Neural crest cell (in vitro differentiated cells): ENCODE measurements at places on chromosomes 4 and X. TPM values are rescaled to one million over a fixed set of nuclear protein-coding genes. Genes with fewer than 3 reads are reported as not detected.

DNA sequence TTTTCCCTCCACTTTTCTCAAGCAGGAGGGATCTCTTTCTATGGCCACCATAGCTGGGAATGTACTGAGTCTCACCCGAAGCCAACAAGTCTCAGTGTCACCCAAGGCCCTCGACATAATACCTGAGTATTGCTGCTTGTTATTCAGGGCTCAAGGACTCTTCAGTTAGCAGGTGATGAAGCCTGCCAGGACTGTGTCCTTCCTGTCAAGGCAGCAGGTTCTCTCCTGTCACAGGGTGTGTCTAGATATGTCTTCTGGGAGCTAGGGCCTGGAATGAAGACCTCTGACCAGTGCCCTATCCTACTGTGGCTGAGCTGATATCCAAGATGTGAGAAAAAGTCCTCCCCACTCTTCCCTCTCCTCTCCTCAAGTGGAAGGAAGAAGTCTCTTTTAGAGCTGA is 391.0 kb upstream of the DIPK2B start:
- no peak overlapping the region for H3K27ac ChIP-seq
- H3K4me1 ChIP-seq, result no peaks in the 10 kb centered on the region
- DNase-seq, result no peak
- no peaks in the 10 kb centered on the region for H3K27me3 ChIP-seq
- peaks cover 6% of the 10 kb centered on the region for H3K36me3 ChIP-seq

- H3K27me3 ChIP-seq, result no peaks in the 10 kb centered on the region
- H3K36me3 ChIP-seq, result no peaks in the 10 kb centered on the region
- DNase-seq, result no peak
- peaks cover 15% of the 10 kb centered on the region for H3K4me1 ChIP-seq
These were observed 46.6 kb upstream of the CDKN2AIP start for GRCh38 chr4:183397741-183398297.

GRCh38 chrX:2463973-2464676 is 36.7 kb downstream of the DHRSX start:
- DNase-seq, result no peak
- H3K4me1 ChIP-seq, result peaks cover 29% of the 10 kb centered on the region
- H3K27me3 ChIP-seq, result no peaks in the 10 kb centered on the region
- no peak overlapping the region for H3K4me3 ChIP-seq
- H3K36me3 ChIP-seq, result peaks cover 14% of the 10 kb centered on the region

DNA sequence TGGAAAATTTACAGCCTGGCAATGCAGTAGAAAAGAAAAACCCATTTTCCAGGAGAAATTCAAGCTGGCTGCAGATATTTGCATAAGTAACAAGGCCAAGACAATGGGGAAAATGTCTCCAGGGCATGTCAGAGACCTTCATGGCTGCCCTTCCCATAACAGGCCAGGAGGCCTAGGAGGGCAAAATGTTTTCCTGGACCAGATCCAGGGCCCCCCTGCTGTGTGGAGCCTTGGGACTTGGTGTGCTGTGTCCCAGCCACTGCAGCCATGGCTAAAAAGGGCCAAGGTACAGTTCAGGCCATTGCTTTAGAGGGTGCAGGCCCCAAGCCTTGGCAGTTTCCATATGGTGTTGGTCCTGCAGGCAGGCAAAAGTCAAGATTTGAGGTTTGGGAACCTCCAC is 29.8 kb downstream of the SOX3 start:
- no peak for DNase-seq
- peaks cover 17% of the 10 kb centered on the region for H3K36me3 ChIP-seq

- no peak overlapping the region for H3K27ac ChIP-seq
- no peak for DNase-seq
- no peak overlapping the region for H3K4me3 ChIP-seq
- H3K4me1 ChIP-seq, result peaks cover 31% of the 10 kb centered on the region
- no peaks in the 10 kb centered on the region for H3K27me3 ChIP-seq
These were observed 81.1 kb downstream of the MBNL3 start for GRCh38 chrX:132407691-132408090.

- H3K4me3 ChIP-seq, result no peak overlapping the region
- no peak overlapping the region for H3K27ac ChIP-seq
- DNase-seq, result no peak
- H3K36me3 ChIP-seq, result no peaks in the 10 kb centered on the region
- H3K27me3 ChIP-seq, result no peaks in the 10 kb centered on the region
- peaks cover 21% of the 10 kb centered on the region for H3K4me1 ChIP-seq
These were observed 48.1 kb upstream of the ENPP6 start for GRCh38 chr4:184265546-184266351.

- H3K27me3 ChIP-seq, result peaks cover 79% of the 10 kb centered on the region
- H3K27ac ChIP-seq, result no peak overlapping the region
- no peaks in the 10 kb centered on the region for H3K4me1 ChIP-seq
These were observed 7.0 kb downstream of the JAKMIP1 start for GRCh38 chr4:6193399-6193798.

The ZNF595 gene
- 8.4 and 9.5 TPM in 2 replicates for total RNA-seq

DNA sequence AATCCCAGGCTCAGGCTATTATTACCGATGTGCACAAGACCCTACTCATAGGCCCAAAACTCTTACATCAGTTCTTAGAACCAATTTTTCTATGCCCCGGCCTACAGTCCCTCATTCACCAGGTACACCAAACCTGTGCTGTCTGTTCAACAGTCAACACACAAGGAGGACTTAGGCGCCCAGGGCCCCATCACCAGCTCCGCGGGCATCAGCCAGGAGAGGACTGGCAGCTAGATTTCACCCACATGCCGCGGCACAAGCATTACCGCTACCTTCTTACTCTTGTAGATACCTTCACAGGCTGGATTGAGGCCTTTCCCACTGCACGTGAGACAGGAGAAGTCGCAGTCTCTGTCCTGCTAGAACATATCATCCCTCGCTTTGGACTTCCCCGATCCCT is 962.5 kb downstream of the RPA4 start:
- H3K36me3 ChIP-seq, result peaks cover 58% of the 10 kb centered on the region
- no peak for DNase-seq
- H3K27me3 ChIP-seq, result no peaks in the 10 kb centered on the region
- H3K4me1 ChIP-seq, result no peaks in the 10 kb centered on the region
- no peak overlapping the region for H3K27ac ChIP-seq

- peak overlapping the region; percentile 90 for H3K4me3 ChIP-seq
- peaks cover 32% of the 10 kb centered on the region for H3K36me3 ChIP-seq
- DNase-seq, result no peak
- H3K4me1 ChIP-seq, result peaks cover 9% of the 10 kb centered on the region
These were observed 1.6 kb downstream of the PI4K2B start for GRCh38 chr4:25235401-25235800.

GRCh38 chrX:45232139-45232538 is 31.5 kb upstream of the DIPK2B start:
- H3K4me3 ChIP-seq, result no peak overlapping the region
- no peaks in the 10 kb centered on the region for H3K36me3 ChIP-seq
- no peak overlapping the region for H3K27ac ChIP-seq
- no peaks in the 10 kb centered on the region for H3K4me1 ChIP-seq
- H3K27me3 ChIP-seq, result no peaks in the 10 kb centered on the region

GRCh38 chr4:165874791-165875371 is 1.8 kb downstream of the TLL1 start:
- no peaks in the 10 kb centered on the region for H3K36me3 ChIP-seq
- peak overlapping the region; percentile 88 for H3K4me3 ChIP-seq

- peaks cover 6% of the 10 kb centered on the region for H3K36me3 ChIP-seq
- no peak for DNase-seq
- peaks cover 3% of the 10 kb centered on the region for H3K27me3 ChIP-seq
- no peak overlapping the region for H3K27ac ChIP-seq
- peaks cover 3% of the 10 kb centered on the region for H3K4me1 ChIP-seq
These were observed 31.1 kb upstream of the CLNK start for GRCh38 chr4:10715696-10716095.

GRCh38 chrX:20382082-20382481 is 115.4 kb upstream of the RPS6KA3 start:
- no peak overlapping the region for H3K27ac ChIP-seq
- H3K4me1 ChIP-seq, result no peaks in the 10 kb centered on the region
- H3K36me3 ChIP-seq, result no peaks in the 10 kb centered on the region
- no peak overlapping the region for H3K4me3 ChIP-seq
- no peaks in the 10 kb centered on the region for H3K27me3 ChIP-seq
- no peak for DNase-seq

DNA sequence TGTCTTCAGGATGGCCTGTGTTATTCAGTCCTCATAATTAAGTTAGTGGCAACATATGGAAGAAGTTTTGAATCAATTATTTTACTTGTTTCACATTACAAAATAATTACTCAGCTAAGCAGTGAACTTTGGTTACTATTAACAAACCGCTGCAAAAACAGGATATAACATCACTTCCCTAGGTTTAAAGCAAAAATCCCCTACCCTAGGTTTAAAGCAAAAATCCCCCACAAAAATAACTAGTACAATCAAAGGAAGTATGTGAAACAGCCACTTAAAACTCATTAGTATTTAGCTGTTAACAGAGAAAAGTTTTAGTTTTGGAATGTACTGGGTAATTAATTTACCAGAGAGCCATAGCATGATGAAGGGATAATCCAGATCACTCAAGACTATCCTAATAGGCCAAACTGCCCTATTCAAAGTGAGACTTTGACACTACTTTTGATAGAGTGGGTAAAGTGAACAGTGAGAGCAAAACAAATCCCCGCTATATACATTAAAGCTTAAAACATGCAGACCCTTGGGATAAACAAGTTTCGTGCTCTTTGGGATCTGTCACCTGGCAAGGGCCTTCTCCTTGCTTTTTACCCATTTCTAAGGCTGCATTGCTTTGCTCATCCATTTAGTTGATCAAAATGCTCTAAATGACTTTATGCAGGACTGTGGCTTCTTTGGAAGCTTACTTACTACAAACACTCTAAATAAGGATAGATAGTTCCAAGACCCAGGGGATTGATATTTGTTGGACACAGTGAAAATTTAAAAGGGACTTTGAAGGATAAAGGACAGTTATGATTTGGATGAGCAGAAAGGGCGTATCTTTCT is 36.4 kb upstream of the GPR174 start:
- no peak for DNase-seq
- H3K27ac ChIP-seq, result no peak overlapping the region
- H3K4me3 ChIP-seq, result no peak overlapping the region
- H3K4me1 ChIP-seq, result no peaks in the 10 kb centered on the region
- no peaks in the 10 kb centered on the region for H3K27me3 ChIP-seq
- H3K36me3 ChIP-seq, result no peaks in the 10 kb centered on the region

GRCh38 chr4:139938414-139938813 is 215.6 kb downstream of the MAML3 start:
- no peaks in the 10 kb centered on the region for H3K27me3 ChIP-seq
- DNase-seq, result no peak
- H3K36me3 ChIP-seq, result peaks cover 4% of the 10 kb centered on the region
- H3K4me3 ChIP-seq, result no peak overlapping the region
- H3K4me1 ChIP-seq, result peaks cover 21% of the 10 kb centered on the region

DNA sequence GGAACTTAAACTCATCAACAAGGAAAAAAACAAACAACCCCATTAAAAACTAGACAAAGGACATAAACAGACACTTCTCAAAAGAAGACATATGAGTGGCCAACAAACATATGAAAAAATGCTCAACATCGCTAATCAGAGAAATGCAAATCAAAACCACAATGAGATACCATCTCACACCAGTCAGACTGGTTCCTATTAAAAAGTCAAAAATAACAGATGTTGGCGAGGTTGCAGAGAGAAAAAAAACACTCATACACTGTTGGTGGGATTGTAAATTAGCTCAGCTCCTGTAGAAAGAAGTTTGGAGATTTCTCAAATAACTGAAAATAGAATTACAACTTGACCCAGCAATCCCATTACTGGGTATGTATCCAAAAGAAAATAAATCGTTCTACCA is 28.7 kb downstream of the APLN start:
- H3K4me3 ChIP-seq, result no peak overlapping the region
- H3K27me3 ChIP-seq, result peaks cover 8% of the 10 kb centered on the region
- peaks cover 15% of the 10 kb centered on the region for H3K4me1 ChIP-seq
- H3K36me3 ChIP-seq, result no peaks in the 10 kb centered on the region
